ENCODE measurements at places on chromosomes 5 and 9.

GRCh38 chr9:127397646-127398274 lies 791 bp downstream of the SLC2A8 start:
- no peak for DNase-seq

GRCh38 chr9:94692601-94693000 lies 33.9 kb upstream of the AOPEP start:
- no peak for DNase-seq

- no peak for DNase-seq
Observed at GRCh38 chr5:102682101-102682647, 72.9 kb upstream of the PAM start.

DNA sequence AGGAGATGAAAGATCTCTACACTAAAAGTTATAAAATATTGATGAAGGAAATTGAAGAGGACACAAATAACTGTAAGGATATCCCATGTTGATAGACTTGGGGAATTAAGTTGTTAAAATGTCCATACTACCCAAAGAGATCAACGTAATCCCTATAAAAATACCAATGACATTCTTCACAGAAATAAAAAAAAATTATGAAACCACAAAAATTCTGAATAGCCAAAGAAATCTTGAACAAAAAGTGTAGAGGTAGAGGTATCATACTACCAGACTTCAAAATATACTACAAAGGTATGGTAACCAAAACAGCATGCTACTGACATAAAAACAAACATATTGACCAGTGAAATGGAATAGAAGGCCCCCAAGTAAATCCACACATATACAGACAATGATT lies 71.5 kb upstream of the ELL2 start:
- DNase-seq, result no peak

DNA sequence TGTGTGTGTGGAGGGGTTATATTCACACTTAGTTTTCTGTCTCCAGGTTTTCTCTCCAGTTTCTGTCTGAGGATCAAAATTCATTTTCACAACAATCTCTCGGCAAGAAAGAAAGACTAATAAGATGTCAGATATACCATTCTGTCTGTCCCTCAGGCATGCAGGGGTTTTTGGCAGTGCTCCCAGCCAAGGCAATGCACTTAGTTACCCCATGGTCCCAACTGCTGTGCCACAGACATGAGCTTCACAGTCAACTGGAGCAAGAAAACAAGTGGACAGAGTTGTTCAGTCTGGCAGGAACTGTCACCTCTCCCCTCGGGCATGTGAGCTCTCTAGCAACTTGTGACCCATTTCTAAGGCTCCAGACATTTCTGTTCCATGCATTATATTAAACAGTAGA lies 101.7 kb upstream of the LHFPL2 start:
- no peak for DNase-seq

GRCh38 chr9:126894052-126894603 lies 20.5 kb upstream of the RALGPS1 start:
- DNase-seq, result no peak

GRCh38 chr5:145483212-145483611 lies 351.9 kb downstream of the PRELID2 start:
- DNase-seq, result no peak

DNA sequence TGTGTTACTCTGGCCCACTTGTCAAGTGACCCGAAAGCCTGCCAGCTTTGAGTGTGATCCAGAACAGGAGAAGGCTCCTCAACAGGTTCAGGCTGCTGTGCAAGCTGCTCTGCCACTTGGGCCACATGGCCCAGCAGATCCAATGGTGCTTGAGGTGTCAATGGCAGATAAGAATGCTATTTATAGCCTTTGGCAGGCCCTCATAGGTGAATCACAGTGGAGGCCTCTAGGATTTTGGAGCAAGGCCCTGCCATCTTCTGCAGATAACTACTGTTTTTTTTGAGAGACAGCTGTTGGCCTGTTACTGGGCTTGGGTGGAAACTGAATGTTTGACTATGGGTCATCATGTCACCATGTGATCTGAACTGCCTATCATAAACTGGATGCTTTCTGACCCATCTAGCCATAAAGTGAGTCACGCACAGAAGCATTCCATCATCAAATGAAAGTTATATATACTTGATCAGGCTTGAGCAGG lies 180.8 kb downstream of the CARTPT start:
- DNase-seq, result no peak

- DNase-seq, result no peak
Observed at GRCh38 chr5:113005454-113005853, 28.9 kb downstream of the DCP2 start.

GRCh38 chr5:159048298-159048697 lies 51.4 kb downstream of the EBF1 start:
- DNase-seq, result no peak

GRCh38 chr5:74363603-74364205 lies 276.8 kb downstream of the ENC1 start:
- no peak for DNase-seq

- no peak for DNase-seq
Observed at GRCh38 chr5:1724822-1725602, 74.6 kb downstream of the MRPL36 start.

GRCh38 chr9:32291370-32291769 lies 93.1 kb upstream of the ACO1 start:
- DNase-seq, result no peak

DNA sequence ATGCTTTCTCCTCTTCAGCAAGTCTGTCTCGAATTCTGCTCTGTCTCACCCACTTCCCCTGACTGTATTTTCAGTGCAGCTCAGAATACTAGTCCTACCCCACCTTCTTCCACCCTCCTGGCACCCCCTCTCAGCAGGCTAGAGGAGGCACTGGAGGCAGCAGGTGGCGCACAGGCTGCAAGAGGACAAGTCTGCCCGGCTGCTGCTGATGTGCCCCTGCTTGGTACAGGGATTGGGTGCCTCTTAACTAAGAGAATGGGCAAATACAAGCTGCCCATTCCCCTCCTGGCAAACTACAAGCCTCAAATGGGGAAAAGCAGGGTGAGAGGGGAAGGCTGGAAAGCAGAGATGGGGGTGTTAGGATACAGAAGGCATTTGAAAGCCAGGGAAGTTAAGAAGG lies 5.1 kb downstream of the TLN1 start:
- DNase-seq, result peak; percentile 58

- DNase-seq, result no peak
Observed at GRCh38 chr5:14767735-14768507, 103.4 kb downstream of the OTULIN start.

DNA sequence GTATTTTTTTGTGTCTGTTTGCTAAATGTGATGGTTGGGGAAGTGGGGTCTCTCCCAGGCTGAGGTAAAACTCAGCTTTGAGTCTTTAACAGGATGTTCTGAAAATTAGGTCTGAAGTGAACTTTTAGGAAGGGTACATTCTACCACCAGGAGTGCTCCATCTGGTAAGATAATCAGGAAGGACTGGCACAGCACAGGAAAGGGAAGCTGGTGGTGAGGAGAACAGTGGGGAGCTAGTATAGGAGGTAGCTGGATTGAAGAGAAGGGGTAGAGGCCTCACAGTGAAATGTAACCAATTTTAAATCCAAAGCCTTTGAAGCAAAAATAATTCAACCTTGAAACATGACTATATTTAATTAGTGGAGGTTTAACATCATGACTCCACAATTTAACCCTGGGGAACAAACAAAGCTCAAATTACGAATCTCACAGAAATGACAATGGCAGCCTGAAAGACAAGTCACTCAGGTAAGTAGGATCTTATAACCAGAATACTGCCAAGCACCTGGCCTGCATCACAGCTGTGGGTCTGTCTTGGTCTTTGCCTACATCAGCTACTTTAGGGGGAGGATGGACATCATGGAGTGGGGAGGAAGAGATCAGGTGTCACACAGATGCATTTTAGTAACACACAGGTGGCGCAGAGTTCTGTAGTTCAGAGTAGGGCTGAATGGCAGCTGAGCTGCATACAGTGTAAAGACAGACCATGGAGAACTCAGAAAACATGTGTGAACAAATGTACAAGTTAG lies 445.3 kb downstream of the DMRT2 start:
- no peak for DNase-seq

GRCh38 chr5:1513326-1514026 lies 10.3 kb downstream of the LPCAT1 start:
- DNase-seq, result no peak

GRCh38 chr9:97480749-97481148 lies 20.7 kb upstream of the TMOD1 start:
- no peak for DNase-seq

GRCh38 chr5:154190595-154191304 lies at the start of gene GALNT10:
TSS of gene GALNT10 (plus strand) at chr5:154190733. CDS start at chr5:154190867, 134 bp downstream.
- peak; percentile 3 for DNase-seq

DNA sequence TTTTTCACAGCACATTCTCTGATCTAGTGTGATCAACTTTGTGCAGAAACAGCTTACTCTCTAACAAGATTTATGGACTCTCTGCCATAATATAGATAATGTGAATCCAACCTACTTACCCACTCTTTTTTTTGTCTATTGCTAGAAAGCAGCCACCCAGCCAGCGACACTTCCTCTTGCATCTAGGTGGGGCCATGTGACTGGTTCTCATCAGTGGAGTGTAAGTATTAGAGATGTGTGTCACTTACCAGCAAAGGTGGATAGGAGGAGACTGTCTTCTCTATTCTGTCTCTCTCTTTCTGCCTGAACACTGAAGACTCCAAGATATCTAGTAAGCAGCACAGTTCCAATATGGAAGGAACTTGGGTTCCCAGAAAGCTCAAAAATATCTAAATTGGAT lies 174.8 kb downstream of the MCTP1 start:
- no peak for DNase-seq

- DNase-seq, result peak; percentile 47
Observed at GRCh38 chr5:103111468-103111867, 8.5 kb downstream of the GIN1 start.

GRCh38 chr9:4320021-4320420 lies 20.2 kb upstream of the GLIS3 start:
- DNase-seq, result no peak

- DNase-seq, result no peak
Observed at GRCh38 chr5:51479840-51480239, 96.6 kb downstream of the ISL1 start.

DNA sequence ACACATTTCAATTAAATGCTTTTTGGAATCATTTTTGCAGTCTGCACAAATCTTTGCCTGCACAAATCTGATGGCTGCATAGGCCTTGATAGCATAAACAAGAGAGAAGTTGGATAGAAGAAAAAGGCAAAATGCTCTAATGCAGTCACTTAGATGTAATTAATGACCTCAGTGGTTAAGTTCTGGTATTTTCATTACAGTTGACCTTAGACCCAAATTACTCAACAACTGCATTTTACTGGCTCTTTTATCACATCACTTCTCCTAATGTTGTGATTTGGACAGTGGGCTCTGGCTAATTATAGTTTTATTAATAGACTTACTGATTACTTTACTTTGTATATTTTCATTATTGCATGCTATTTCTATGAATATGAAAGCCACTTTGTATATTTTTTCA lies 34.3 kb downstream of the NTRK2 start:
- DNase-seq, result no peak

Measured in KG1 (cell line).